Coronary artery (tissue), 2 donors: ENCODE measurements at places on chromosomes 1 and 21.
A peak's percentile ranks its signal among the peaks of the same experiment; 100 is the strongest.

- no peak for DNase-seq
Measured at GRCh38 chr1:13899856-13900255, 199.9 kb downstream of the PRDM2 start.

GRCh38 chr1:38138498-38139233 lies 92.1 kb upstream of the POU3F1 start:
- peak; percentile 81 for DNase-seq

DNA sequence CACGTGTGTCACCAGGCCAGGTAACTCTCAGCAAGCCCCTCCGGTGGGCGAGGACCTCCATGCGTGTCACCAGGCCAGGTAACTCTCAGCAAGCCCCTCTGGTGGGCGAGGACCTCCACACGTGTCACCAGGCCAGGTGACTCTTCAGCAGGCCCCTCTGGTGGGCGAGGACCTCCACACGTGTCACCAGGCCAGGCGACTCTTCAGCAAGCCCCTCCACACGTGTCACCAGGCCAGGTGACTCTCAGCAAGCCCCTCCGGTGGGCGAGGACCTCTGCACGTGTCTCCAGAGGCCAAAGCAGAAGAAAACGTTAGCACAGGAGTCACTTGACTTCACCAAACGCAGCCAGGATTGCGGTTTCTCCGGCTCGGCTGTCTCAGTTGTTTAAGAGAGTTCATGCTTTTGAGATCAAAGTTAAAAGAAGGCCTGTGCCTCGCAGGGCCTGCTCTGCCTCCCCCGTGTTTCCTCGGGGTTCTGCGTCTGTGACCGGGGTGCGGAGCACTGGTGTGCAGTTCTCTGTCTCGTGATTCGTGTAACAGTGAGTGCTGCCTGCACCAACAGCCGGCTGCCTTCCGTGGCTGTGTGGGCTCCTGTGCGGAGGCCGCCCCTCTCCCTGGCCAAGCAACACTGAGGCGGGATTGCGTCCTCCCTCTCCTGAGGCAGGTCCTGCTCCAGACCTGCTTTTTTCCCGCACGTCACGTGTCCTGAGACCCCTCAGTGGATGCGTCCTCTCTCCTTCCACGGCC lies 56.6 kb downstream of the PRKCZ start:
- no peak for DNase-seq

DNA sequence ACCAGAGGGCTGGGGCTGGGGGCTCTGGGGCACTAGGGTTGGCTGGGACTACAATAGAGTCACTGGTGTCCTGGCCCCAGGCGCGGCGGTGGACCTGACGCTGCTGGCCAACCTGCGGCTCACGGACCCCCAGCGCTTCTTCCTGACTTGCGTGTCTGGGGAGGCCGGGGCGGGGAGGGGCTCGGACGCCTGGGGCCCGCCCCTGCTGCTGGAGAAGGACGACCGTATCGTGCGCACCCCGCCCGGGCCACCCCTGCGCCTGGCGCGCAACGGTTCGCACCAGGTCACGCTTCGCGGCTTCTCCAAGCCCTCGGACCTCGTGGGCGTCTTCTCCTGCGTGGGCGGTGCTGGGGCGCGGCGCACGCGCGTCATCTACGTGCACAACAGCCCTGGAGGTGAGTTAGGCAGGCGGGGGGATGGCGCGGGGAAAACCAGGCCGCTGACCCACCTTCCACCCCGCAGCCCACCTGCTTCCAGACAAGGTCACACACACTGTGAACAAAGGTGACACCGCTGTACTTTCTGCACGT lies 4.1 kb downstream of the TIE1 start:
- no peak for DNase-seq

GRCh38 chr1:100989306-100990077 lies 36.1 kb downstream of the DPH5 start:
- DNase-seq = no peak

- no peak for DNase-seq
Measured at GRCh38 chr1:221276896-221277409, 397.7 kb downstream of the HLX start.

GRCh38 chr1:41418857-41419583 lies 57.8 kb downstream of the FOXO6 start:
- DNase-seq = peak; percentile 95
